Stimulated activated CD4-positive, alpha-beta T cell treated with anti-CD3 and anti-CD28 coated beads, Interleukin-1b, Interleukin-23, amount 100 ng/mL, for 4 hours (primary cell): ENCODE measurements at places on chromosomes 4 and X.

DNA sequence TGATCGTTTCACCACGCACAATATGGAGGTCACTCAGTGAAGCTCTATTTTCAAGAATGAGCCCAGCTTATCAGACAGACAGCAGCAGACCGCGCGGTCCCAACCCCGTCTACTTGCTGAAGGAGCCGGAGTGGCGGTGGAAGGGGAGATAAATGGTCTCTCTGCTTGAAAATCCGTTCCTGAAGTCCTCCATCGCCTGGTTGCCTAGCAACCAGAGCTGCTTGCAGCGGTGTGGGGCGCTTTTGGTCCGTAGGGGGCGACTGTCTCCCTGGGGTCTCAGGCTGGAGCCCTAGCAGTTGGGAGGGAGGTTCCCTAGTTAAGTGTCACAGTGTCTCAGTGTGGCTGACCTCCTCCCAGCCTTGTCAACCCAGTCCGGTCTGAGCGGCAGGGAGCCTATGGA is 8.3 kb upstream of the DLG3 start:
- DNase-seq: no peak

DNA sequence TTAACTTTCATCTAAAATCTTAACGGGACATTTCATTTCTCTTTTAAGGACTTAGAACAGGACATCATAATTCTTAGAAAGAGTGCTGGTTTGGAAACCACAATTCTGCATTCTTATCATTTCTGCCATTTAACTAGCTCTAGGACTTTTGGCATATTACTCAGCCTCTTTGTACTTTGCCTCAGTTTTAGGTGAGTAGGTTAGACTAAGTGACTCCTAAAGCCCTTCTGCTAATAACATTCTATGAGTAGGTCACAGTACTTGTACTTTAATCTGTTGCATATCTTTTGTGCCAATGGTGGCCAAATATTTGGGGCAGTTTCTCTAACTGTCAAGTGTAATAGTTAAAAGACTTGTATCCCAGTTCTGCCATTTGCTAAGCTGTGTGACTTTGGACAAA is 115.4 kb upstream of the NUDT6 start:
- no peak for DNase-seq

DNA sequence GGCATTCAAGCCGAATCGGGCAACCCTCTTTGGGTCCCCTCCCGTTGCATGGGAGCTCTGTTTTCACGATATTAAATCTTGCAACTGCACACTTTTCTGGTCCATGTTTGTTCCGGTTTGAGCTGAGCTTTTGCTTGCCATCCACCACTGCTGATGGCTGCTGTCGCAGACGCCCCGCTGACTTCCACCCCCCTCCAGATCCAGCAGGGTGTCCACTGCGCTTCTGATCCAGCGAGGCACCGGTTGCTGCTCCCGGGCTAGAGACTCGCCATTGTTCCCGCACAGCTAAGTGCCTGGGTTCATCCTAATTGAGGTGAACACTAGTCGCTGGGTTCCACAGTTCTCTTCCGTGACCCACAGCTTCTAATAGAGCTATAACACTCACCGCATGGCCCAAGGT is 13.3 kb downstream of the ACOX3 start:
- no peak for DNase-seq

- no peak for DNase-seq
These were observed 728.9 kb downstream of the PCDH18 start for GRCh38 chr4:136803433-136803832.
